ENCODE measurements at places on chromosomes 11 and 22.

- no peak for DNase-seq
Measured at GRCh38 chr11:19403196-19403895, 162.6 kb upstream of the E2F8 start.

DNA sequence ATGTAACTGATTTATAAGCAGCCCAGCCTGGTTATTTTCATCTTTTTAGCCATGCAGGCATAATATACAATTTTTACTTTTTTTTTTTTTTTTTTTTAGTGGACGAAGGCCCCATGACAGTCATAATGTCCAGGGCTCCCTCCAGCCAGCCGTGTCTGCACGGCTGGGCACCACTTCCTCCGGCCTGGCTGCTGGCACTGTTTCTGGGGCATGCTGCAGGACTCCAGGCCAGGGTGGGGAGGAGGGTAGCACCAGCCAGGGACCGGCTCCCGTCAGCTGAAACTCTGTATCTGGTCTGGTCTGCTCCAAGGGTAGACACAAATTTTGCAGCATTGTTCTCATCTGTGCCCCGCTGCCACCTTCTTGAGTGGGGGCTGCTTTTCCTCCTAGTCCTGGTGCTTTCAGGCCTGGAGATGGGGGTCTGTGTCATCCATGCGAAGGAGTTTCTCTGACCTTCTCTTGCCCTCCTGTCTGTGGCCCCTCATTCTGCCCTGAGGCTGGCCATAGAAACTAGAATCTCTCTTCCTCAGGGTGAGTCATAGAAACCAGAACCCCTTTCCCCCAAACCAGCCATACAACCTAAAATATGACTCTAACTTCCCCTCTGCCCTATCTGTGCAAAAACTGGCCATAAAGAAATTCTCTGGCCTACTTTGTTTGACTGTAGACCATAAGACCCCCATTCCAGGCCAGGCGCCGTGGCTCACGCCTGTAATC is 9.2 kb upstream of the RRP7A start:
- DNase-seq: no peak

DNA sequence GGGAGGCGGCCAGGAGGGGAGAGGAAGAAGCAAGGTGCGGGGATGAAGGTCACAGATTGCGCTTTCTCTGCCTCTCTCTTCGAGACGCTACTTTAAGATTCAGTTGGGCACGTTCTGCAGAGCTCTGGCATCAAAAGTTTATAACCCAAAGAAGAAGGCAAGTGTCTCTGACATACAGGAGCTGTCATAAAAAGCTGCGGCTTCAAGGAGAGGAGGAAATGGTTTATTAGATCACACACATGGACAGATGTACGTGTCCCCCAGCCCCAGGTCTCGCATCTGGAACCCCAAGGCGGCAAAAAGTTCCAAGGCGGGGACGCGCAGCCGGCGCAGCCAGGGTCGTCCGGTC is 589.0 kb downstream of the OPCML start:
- DNase-seq: no peak

DNA sequence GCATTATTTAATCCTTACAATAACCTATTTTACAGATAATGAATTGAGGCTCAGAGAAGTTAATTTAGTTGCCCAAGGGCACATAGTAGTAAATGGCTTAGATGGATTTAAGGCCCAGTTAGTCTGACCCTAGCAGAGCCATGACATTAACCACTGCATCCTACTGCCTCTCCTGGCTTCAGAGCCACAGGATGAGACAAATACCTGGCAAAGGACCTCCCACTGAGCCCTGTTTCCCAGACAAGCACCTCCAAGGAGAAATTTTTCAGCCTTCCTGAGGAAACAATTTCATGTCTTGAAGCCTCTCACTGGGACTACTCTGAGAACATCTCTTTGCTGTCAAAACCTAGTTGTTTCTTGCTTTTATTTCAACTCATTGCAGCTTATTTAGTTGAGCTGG is 28.4 kb downstream of the IZUMO1R start:
- DNase-seq: no peak

DNA sequence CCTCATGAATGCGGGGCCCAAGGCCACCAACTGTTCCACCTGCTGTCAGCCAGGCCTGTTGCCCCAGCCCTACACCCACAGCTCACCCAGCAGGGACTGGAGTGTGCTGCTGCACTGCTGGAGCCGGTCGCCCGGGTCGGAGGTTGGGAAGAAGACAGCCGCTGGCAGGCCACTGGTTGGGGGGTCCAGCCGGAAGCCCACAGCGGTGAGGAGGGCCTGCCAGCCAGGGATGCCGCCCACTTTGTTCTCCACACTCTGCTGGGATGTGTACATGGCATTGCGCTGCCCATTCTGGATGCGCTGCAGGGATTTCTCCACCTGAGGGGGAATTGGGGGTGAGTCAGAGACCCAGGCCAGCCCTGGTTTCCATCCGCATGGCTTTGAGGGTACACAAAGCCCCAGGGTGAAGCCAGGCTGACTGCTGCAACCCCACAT is 74.2 kb upstream of the PITPNB start:
- no peak for DNase-seq

DNA sequence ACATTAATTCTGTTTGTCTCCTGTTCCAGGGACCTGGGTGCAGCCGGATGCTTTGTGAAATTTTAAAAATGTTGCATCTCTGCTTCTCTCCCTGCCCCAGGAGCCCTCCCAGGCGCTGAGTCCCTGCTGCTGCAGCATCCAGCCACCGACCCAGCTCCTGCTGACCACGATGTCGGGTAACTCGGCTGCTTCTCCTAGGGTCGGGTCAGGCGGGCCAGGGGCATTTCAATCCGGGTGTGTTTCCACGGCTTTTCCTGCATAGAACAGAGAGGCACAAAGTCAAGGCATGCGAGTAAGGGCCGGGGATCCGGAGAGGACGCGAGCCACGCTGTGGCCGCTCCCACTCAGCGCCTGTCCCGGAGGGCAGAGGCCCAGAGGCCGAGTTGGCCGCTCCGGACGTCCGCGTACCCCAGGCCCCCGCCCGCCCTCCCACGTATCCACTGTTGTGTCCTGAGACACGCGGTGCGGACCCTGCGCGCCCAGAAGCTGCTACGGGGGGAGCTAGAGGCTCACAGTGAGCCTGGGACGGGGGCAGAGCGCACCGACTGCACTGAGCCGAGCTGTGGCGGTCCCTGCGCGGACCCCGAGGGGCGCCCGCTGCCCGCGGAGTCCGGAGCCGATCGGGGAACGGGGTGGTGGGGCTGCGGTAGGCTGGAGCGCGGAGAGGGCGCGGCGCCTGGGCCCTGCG is at the start of gene POU2AF3:
POU2AF3 (plus strand) TSS at position 134 of the 688 bp plus-strand sequence; CDS start at position 170, 36 bp downstream.
- DNase-seq: no peak

GRCh38 chr11:120137611-120138521 is at the start of gene TRIM29:
TRIM29 (minus strand) TSS chr11:120138113; CDS start chr11:120138031, 82 bp downstream.
- DNase-seq: no peak

- no peak for DNase-seq
Measured at GRCh38 chr11:66119348-66120133, 49.5 kb downstream of the PACS1 start.

DNA sequence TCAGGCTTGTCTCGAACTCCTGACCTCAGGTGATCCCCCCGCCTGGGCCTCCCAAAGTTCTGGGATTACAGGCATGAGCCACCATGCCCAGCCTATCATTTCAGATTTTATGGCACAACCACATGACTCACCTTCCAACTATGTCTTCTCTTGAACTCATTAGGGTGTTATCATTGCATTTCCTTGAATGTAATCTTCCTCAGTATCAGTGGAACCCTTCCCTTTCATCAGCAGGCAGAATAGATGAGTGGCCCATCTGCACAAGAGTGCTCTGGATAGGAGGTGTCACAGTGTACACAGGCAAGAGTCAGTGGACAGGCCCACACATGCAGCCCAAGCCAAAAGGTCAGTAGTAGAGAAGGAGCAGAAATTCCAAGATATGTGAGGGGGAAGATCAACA is 29.1 kb upstream of the AQP11 start:
- DNase-seq: no peak

GRCh38 chr22:28978158-28978557 is 83.5 kb downstream of the C22orf31 start:
- DNase-seq: no peak

DNA sequence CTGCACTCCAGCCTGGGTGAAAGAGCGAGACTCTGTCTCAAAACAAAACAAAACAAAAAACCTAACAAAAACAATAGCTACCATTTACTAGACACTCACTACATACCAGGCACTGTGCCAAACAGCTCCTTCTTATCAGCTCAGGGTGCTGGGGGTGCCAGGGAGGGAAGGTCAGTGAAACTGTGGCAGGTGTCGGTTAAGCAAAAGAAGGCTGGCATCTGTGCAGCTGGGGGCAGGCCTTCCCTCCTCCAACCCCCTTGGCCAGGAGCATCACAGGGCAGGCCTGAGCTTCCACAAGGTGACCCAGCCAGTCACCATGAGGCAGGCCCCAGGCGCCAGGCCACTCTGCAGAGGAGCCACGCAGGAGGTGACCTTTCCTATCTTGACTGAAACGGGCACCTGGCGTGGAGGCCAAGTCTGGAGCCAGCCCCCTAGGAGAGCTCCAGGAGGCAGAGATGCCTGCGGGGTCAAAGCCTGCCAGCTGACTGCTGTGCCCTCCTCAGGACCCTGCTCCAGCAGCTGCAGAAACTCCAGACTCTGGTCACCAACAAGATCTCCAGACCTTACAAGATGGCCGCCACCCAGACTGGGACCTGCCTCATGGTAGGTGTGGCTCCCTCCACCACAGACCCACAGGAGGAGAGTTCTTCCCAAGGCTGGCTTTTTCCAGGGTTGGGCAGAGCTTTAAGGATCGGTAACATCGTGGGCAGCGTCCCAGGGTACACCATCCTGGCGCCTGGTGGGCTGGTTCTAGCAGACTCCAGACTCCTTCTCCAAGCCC is 31.3 kb upstream of the DGKZ start:
- DNase-seq: no peak

GRCh38 chr22:50544078-50544745 is 1.5 kb upstream of the KLHDC7B start:
- no peak for DNase-seq

- DNase-seq: no peak
Measured at GRCh38 chr22:29641700-29642330, 38.4 kb downstream of the NF2 start.

DNA sequence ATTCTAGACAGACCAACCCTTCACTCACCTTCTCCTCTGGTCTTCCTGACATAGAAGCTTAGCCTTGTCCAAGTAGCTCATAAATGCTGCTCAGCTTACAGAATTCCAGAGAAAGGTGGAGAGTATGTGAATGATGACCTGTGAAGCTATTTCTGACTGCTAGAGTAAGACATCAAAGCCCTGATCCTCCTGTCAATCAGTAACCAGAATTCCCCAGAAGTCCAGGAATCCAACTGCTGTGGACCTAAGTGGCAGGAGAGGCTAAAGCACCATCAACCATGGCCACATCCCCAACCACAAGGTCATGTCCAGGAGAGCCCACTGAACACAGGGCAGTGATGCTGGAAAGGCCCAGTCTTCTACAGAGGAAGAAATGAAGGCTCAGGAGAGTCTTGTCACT is 2.6 kb downstream of the OR51G2 start:
- DNase-seq: no peak

DNA sequence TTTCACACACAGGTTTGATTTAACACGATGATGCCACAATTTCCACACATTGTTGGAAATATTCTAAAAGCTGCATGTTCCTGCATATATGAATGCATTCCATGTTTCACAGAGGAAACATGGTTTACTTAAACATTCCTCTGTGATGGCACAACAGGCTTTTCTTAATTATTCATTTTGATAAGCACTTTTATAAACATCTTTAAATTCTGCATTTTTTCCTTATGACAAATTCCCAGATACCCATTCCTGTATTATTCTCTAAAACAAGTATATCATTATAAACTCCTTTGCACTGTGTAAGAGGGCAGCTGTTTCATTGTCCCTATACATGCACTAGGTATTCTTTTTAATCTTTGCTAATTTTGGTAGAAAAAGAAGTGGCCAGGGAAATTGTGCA is 532.3 kb downstream of the SOX6 start:
- no peak for DNase-seq

- no peak for DNase-seq
Measured at GRCh38 chr11:36354221-36355003, 58.3 kb downstream of the PRR5L start.

GRCh38 chr11:43518408-43519160 is 159.9 kb downstream of the TTC17 start:
- no peak for DNase-seq

DNA sequence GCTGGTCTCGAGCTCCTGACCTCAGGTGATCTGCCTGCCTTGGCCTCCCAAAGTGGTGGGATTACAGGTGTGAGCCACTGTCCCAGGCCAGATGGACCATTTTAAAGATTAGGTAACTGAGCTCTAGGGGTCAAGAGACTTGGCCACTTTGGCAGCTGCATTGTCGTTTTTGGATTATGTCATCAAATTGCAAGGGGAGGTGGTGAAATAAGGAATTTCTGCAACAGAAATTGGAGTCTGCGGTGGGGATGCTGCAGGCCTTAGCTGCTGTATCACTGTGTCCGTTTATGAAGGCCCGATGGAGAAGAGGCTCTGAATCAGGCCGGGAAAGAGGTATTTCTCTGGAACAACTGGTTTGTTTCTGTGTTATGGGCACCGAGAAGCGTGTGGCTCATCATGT is 34.6 kb downstream of the PTPRJ start:
- DNase-seq: no peak

DNA sequence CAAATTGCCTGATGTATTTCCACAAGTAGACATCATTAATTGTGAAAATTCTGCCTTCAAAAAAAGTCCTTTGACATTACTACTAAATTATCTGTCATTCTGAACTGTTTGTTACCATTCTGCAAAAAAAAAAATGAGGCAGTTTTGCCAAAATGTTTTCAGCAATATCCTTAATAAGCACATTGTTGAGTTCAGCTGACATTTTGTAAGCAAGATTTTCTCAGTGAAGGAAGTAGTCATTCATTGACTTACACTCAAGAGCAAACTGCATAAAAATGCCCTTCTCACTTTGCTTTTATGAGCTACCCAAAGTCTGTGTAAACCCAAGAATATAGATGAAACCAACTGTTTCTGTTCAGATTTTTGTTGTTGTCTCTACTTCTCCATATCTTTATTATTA is 125.9 kb downstream of the UVRAG start:
- no peak for DNase-seq

GRCh38 chr11:21774212-21774611 is 418.7 kb upstream of the ANO5 start:
- no peak for DNase-seq

All from cortex of kidney (tissue), 1 donor.